Stimulated activated effector memory CD8-positive, alpha-beta T cell treated with anti-CD3 and anti-CD28 coated beads, Interleukin-12 subunit alpha, Interleukin-12 subunit beta, amount 100 ng/mL, for 72 hours (primary cell): ENCODE measurements at places on chromosomes 3 and 15.

- no peak for DNase-seq
Observed at GRCh38 chr3:190378240-190378891, 9.6 kb upstream of the CLDN16 start.

GRCh38 chr3:111749171-111750170, 109.6 kb upstream of the PHLDB2 start:
- no peak for DNase-seq

DNA sequence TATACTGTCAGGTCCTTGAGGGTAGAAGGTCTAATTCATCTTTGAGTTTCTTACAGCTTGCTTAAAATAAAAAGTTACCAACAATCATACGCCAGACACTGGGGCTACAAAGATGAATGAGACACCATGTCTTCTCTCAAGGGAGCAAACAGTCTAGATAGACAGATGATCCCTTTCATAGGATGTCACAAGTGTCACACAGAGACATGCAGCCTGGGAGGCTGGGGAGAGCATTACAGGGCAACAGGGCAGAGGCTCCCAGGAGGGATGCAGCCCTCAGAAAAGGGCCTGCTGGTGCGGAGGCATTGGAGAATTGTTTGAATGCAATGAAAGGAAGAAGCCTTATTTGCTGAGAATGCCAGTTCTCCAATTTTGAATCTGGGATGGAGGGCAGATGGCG, 39.0 kb downstream of the DRD3 start:
- DNase-seq, result no peak

GRCh38 chr3:188951734-188952133, 220.0 kb upstream of the TPRG1 start:
- DNase-seq, result no peak

- no peak for DNase-seq
Observed at GRCh38 chr15:65829130-65829764, 37.2 kb upstream of the DENND4A start.
